Hepatic stellate cell (primary cell): ENCODE measurements at places on chromosomes 12 and 14.

- no peak for DNase-seq
These were observed 72.8 kb downstream of the SLCO1B3 start for GRCh38 chr12:20883288-20883687.

- no peak for DNase-seq
These were observed 96.7 kb upstream of the PPP4R3A start for GRCh38 chr14:91606851-91607250.

- no peak for DNase-seq
These were observed 9.7 kb upstream of the PLBD1 start for GRCh38 chr12:14577344-14577743.

GRCh38 chr12:57852620-57853500 is 6.3 kb upstream of the CTDSP2 start:
- no peak for DNase-seq

GRCh38 chr14:64549791-64550620 is at the start of gene PPP1R36:
PPP1R36 (plus strand) TSS chr14:64549961; CDS start chr14:64549998, 37 bp downstream.
- DNase-seq, result no peak
